Activated CD4-positive, CD25-positive, alpha-beta regulatory T cell (primary cell): ENCODE measurements at places on chromosomes 3 and 15.
A peak's percentile ranks its signal among the peaks of the same experiment; 100 is the strongest.

DNA sequence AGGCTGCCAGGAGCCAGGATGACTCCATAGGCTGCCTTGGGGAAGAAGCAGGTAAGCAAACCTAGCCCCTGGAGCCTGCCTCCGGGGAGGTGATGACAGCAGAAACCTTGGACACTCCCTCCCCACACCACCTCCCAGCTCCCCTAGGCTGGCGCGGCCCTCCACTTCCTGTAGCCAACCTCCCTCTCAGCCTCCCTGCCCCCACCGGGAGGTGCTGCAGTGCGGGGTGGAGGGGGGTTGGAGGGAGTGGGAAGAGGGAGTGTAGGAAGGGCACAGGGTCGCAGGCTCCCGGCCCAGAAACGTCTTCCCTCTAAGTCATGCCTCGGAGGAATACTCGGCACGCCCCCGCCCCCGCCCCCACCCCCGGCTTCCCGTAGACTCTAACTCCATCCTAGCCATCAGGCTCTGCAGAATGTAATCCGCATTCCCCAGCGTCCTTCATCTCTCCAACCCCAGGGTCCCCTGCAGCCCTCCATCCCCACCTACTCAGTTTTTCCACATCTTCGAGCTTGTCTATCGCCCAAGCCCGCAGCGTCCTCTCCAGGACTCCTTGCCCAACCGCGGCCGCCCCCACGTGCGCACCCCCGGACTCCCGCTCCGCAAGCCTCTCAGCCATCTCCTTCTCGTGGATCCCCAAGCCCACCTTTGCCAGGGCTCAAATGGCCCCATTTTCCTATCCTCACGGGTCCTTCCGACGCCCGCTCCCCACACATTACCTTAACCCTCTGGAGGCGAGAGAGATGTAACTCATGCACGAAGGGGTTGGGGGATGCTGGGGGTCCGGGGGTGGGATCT lies 528 bp downstream of the LPCAT4 start:
- peak; percentile 9 for DNase-seq

DNA sequence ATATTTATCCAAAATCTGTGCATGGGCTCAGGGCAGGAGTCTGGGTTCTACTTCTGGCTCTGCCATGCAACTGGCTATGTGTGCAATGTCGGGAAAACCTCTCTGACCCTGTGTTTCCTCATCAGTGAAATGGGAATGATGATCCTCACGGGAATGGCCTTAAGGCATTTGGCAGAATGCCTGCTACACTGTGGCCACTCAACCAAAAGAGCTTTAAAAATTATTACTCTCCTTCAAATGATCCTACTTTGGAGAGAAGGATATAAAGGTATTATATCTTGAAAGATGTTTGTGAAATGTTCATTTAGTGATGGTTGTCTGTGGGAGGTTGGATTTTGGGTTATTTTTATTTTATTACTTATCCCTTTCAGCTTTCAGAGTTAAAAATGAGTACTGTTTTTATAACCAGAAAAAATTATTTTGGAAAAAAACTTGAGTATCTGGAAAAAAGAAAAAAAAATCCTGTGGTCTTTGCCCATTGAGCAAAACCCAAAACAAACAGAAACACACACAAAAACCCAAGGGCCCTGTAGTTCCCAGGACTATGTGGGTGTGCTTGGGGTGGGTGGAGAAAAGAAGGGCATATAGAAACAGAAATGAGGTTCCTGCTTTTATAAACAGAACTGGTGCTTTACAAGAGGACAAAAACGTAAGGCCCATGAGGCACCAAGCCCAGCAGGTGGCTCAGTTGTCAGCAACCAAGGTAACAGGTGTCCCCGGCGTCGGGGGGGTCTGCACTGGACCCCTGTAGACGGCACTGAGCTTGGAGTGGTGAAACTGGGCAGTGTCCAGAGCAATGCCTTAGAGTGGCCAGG lies 22.0 kb downstream of the RGMA start:
- DNase-seq: no peak

GRCh38 chr15:31271224-31271635 lies 55.4 kb upstream of the KLF13 start:
- DNase-seq: no peak

- DNase-seq: no peak
Measured at GRCh38 chr15:42165106-42165505, 8.7 kb upstream of the PLA2G4F start.

DNA sequence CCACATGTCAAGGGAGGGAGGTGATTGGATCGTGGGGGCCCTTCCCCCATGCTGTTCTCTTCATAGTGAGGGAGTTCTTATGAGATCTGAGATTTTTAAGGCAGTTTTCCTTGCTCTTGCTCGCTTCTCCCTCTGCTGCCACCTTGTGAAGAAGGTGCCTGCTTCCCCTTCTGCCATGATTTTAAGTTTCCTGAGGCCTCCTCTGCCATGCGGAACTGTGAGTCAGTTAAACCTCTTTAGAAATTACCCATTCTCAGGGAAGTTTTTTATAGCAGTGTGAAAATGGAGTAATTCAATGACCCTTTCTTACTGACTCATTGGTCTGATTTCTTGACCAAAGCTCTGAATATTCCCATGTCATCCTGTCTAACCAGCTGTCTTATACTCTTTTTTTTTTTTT lies 484.4 kb upstream of the TPRG1 start:
- no peak for DNase-seq

- DNase-seq: no peak
Measured at GRCh38 chr3:29887451-29887850, 606.6 kb downstream of the RBMS3 start.

DNA sequence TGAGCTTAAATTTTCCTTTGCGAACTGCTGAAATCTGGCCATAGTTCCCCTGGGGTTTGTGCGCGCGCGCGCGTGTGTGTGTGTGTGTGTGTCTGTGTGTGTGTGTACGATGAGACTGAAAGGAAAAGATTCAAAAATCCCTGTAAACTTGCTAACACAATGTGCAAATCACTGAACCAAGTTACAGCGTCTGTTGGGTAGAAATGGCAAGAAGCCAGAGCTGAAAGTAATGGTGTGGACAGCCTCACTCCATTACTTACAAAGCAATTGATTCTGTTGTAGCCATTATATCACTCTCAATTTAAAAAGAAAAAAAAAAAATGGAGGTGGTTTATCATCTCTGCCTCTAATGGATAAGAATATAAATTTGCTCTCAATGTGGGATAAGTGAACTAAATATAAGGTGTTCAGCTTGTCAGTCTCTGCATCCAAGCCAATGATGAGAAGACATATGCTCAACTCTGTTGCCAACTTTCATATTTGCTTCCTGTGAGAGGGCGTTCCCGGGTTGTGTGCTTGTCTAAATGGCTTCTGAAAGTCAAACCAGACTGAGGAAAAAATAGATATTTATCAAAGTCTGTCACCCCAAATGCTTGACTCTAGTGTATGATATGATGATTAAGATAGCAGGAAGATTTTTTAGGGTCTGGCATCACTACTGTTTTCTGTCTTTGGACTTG lies 422.2 kb downstream of the ZNF385D start:
- DNase-seq: no peak

GRCh38 chr15:79844221-79844620 lies 52.6 kb downstream of the MTHFS start:
- no peak for DNase-seq

DNA sequence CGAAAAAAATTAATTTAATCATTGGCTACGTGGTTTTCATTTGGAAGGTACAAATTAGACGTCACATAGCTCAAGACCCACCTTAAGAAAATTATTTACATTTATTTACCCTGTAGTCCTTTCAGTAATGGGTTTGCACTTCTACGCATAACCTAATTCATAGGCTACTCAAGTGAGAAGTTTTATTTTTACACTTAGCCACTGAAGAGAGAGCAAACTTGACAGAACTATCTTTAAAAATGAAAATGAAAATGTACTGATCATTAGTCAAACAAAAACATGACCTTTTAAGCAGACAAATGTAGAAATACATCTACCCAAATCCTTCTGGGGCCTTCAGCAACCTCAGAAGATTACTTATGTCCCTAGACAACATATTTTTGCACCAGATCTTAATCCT lies 269.4 kb upstream of the TTC14 start:
- DNase-seq: no peak

DNA sequence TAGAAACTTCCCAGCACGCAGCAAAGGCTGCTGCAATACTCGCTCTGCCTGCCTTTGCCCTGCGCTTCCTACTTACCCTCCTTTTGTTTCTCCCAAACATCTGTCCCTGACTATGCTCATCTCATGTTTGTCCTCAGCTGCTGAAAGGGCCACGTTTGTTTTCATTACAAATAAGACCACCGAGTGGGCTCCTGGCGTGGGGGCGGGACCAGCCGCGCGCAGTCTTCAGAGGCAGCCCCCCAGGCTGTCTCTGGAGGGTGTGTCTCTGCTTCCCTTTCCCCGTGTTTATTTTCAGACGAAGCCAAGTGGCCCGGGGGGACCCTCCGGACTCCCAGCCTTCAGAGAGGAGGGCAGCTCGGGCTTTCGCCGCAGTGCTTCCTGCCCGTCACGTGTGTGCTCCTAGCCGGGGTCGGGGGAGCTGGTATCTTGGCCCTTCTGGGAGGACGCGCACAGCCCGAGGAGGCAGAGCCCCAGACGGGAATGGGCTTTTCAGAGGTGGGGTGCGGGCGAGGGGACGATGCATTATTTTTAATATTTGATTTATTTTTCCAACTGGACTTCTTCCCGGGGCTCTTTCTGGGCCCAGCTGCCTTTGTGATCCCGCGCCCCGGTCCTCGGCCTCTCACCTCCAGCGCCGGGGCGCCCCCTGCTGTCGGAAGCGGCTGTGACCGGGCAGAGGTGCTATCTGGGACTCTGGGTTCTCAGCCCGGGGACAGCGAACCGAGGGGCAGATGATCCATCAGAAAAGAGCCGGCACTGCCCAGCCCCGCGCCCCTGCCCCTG lies 70.0 kb upstream of the CGNL1 start:
- peak; percentile 88 for DNase-seq

DNA sequence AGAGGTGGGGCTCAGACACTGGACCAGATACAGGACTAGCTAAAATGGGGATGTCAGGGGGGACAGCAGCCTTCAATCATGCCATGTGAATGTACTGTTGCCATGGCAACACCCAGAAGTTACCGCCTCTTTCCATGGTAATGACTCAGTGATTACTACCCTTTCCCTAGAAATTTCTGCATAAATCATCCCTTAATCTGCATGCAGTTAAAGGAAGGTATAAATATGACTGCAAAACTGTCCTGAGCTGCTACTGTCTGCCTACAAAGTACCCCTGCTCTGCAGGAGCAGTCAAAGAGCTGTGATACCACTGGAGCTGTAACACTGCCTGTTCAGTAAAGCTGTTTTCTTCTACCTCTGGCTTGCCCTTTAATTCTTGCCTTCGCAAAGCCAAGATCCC lies 168.2 kb downstream of the PEAK1 start:
- DNase-seq: no peak

- DNase-seq: no peak
Measured at GRCh38 chr3:144362126-144362525, 390.5 kb downstream of the DIPK2A start.

GRCh38 chr3:67357610-67358458 lies 296.6 kb downstream of the SUCLG2 start:
- DNase-seq: no peak

GRCh38 chr3:1616744-1617143 lies 481.9 kb upstream of the CNTN4 start:
- no peak for DNase-seq

- no peak for DNase-seq
Measured at GRCh38 chr3:117572786-117573185, 863.2 kb downstream of the TUSC7 start.

DNA sequence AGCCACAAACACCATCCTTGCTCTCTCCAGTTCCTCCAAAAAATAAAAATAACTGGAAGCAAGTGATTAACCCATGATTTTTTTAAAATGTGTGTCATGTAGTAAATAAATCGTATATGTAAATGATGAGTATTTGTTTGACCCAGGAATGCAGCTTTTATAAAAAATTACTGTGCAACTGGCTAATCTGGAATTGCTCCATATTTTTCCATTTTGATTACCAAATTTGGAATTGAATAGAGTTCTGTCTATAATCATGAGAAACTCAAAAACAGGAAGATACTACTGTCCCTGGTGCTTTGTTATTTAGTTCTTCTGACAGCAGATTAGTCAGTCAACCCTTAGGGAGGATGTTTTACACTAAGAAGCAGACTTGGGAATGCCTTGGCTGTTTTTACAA lies 116.2 kb downstream of the CCNL1 start:
- no peak for DNase-seq

GRCh38 chr3:165642761-165643420 lies 194.3 kb downstream of the BCHE start:
- no peak for DNase-seq

DNA sequence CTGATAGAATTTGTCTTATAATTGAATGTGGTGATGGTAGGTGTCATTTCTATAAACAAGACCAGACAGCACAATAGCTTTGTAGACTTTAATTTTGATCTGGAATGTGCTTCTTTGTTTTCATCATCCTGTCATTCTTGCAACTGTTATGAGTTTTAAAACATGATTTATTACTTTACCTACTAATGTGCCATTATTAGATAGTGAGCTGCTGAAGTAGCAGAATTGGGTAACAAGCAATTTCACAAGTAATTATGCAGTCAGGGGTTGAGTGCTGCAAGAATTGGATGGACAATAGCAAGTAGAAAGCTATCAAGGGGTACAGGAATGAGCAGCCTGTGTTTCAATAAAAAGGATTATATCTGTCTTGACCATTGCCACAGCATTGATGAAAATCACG lies 975.6 kb downstream of the ROBO1 start:
- DNase-seq: no peak

DNA sequence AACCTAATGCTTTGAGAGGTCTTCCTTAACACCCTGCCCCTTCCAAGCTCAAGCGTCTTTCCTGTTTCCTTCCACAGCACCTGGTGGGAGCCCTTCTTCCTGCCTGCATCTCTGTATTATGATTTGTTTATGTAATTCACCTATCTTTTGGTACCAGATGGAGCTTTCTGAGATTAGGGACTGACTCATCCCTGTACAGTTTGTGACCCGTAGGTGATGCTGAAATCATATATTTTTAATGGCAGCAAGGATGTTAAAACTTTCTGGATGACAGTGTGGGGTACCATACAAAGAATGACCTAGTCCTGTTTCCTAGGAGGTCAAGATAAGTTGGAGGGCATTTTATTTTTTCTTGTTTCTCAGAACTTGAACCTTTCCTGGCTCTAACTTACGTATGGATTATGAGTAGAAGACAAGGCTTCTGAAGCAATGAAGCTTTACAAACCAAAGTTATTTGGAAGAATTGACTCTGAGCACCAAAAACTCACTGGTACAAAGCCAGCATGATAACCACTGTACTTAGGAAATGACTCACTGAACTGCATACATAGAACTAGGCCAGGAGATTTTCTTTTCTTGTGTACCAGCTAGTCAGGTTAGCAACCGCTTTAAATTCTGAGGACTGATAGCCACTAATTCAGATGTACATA lies 46.6 kb downstream of the HHLA2 start:
- no peak for DNase-seq

DNA sequence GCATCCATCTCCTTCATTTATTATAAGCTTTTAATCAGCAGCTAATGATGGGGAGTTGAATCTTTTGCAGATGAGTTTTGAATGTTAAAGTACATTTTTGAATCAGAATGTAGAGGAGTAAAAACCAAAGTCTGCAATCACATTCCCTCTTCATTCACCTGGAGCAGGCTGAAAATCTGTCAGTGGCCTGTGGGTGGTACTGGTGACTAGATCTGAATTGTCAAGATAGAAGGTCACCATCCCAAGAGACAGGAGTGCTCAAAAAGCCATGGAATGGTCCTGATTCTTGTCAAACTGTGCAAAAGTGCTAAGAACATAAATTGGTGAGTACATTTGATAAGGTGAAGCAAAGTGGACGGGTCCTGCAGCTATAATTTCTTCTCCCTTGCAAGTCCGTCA lies 881.3 kb upstream of the NR2F2 start:
- no peak for DNase-seq
